ENCODE measurements at places on chromosomes 11 and 22.

DNA sequence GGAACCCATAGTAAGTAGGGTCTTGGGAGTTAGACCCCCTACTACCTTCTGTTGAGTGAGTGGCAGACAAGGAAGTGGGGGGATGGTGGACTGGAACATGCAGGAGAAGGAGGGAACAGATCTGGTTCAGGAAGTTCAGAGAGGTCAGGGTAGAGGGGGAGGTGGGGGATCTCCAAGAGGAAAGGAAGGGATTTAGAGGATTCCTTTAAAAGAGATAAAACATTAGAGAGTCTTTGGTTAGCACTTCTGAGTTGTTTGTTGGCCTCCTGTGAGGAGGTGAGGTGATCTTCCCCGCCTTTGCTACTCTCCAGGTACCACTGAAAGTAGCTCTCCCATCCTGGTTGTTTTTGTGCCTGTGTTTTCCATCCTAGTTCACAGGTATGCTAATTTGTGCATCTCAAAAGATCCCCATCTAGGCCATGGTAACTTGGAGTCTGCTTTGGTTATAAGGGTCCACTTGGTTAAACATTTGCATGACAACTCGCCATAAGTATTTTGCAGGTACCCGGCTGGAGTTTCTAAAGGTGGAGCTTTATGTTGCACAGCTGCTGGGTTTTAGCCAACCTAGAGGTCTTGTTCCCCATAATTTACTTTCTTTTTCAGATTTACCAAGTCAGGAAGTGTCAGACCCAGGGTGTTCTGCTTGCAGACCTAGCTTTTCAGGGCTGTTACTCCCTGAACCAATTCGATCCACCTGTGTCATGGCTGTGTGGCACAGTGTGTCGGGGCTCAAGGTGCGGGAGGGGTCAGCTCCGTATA, 79.3 kb upstream of the SORL1 start:
- DNase-seq: no peak

DNA sequence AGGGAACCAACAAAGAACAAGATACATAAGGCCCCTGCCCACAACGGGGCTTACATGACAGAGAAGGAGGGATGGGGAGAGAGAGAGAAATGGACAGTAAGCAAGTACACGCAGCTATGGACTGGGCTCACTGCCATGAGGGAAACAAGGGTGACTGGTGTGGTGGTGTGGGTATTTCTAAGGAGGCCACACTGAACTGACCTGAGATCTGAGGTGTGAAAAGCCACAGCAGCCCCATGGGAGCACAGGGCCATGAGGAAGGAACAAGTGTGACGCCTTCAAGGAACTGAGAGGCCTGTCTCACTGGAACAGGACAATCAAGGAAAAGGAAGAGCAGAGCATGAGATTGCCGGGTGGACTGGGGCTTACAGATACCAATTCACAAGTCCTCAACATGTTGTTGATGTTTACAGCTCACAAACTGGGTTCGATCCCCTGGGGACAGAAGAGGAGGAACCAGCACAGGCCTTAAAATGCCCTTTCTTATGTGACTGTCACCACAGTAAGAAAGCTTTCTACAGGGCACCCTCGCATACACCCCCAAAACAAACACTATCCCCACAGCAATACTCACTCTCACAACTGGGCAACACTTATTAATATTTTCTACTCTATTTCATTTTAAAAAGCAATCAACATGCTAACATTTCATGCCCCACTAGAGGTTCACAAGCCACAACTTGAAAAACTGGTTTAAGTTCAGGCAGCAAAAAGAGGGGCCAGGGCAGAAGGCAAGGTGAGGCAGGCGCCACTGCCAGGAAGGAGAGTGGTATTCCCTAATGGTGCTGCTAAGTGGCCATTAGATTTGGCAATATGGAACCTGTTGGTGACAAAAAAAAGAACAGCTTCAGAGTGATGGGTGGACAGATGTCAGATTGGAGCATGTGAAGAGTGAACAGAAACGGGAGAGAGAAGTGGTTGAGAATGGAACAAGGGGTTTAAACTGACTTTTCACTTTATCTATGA, 39.1 kb downstream of the TCIRG1 start:
- DNase-seq: no peak

DNA sequence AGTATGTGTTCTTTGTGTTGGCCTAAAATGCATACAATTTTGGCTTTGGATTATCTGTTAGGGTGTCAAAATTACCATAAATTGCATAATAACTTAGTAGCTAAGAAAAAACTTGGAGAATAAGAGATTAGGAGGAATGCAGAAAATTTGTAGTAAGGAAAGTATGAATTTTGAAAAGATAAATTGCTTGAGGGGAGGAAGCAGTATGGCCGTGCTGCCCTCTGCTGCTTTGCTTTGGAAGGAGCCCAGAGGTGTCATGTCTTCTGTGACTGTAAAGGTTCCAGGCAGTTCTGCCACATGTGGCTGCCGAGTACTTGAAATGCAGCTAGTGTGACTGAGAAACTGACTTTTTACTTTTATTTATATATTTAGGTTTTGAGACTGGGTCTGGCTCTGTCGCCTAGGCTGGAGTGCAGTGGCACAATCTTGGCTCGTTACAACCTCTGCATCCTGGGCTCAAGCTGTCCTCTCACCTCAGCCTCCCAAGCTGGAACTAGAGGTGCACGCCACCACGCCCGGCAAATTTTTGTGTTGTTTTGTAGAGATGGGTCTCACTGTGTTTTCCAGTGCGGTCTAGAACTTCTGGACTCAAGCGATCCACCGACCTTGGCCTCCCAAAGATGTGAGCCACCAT, 1.8 kb downstream of the ADSL start:
- peak; percentile 54 for DNase-seq

GRCh38 chr22:42522546-42522945, 3.0 kb upstream of the RRP7A start:
- no peak for DNase-seq

DNA sequence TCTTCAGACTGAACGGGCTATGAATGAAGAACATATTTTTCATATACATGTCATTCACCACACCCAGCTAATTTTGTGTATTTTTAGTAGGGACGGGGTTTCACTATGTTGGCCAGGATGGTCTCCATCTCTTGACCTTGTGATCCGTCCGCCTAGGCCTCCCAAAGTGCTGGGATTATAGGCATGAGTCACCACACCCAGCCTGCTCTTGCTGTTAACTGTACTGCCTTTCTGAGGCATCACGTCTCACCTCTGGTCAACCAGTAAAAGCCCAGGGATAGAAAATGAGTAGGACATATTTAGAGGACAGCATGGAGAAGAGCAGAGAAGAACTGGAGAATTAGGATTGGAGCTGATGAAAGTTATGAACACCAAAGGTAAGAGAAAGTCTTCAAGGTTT, 55.6 kb downstream of the APOL3 start:
- no peak for DNase-seq

DNA sequence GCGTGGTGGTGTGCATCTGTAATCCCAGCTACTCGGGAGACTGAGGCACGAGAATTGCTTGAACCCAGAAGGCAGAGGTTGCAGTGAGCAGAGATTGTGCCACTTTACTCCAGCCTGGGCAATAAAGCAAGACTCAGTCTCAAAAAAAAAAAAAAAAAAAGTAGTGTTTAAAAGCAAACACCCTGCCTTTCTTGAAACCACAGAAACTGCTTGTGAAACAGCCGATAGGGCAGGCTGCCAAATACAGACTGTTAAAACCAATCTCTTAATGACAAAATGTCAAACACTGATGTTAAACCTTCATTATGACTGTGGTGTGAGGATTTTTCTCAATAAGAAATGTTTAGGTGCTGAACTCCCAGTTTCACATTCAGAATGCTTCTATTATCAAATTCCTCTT, 27.3 kb downstream of the MARK2 start:
- DNase-seq: no peak
